ENCODE measurements at places on chromosomes 2 and 18.

DNA sequence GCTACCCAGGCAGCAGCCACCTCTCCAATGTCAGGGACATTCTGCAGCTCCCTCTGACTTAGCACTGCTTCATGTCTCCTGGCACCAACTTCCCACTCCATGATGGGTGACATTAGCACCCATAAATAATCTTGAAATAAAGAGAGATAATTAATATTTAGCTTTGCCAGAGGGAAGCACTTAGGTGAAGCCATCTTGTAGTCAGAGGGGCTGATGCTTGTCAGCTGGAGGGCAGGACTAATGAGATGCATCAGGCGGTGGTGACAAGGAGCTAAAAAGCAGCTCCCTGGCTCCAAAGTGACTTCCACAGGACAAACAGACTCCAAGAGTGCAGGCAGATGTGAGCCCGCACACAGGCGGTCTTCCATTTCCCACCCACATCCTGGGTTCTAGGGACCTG is 153.0 kb upstream of the ID2 start:
- no peak for DNase-seq

DNA sequence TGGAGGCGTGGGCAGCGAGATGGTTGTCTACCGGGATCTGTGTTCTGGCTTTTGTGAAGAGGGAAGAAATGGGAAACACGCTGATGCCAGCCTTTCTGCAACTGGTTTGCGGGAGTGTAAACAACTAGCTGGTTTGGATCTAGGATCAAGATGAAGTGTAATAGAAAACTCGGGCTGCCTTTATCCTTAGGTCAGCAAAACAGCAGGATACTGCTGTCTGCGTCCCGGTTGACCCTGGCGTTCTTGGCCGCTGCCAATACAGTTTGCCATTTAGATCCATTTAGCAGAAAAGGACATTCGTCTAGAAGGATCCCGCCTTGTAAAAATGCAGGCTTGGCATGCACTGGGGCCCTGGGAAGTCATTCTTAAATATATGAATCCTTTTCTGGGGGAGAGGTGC is 42.0 kb downstream of the RAB31 start:
- no peak for DNase-seq

GRCh38 chr2:220182790-220183189 is 555.4 kb downstream of the SLC4A3 start:
- no peak for DNase-seq

DNA sequence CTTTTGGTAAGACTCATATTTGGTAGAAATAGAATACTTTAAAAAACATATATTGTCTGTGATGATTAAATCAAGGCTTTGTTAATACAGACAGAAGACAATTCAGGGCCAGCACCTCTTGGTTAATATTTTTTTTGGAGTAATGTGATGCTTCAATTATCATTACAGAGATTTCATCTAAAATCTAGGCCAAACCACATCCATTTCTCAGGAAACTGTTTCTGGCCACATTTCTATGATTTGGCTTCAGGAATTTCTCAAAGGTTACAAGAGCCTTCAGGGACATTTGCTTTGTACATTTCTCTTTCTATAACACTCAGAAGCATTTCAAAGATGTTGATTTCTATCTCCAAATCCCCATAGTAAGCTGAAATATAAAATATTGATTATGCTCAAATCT is 614.9 kb downstream of the LRP1B start:
- no peak for DNase-seq

DNA sequence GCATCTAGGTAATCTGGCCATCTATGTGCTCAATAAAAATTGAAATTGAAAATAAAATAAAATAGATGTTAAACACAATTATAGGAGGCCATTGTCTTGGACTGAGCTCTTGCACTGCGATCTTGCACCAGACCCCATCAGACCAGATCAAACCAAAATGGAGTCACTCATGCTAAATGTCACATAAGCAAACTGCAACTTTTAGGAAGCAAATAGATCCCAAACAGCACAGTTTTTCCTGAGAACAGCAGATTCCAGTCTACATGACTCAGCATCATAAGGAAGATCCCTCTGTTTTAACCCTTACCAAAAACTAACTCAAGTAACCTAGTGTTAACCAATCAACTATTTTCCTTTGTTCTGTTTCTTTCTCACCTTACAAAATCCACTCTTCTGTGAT is 57.7 kb upstream of the LRP1B start:
- no peak for DNase-seq

DNA sequence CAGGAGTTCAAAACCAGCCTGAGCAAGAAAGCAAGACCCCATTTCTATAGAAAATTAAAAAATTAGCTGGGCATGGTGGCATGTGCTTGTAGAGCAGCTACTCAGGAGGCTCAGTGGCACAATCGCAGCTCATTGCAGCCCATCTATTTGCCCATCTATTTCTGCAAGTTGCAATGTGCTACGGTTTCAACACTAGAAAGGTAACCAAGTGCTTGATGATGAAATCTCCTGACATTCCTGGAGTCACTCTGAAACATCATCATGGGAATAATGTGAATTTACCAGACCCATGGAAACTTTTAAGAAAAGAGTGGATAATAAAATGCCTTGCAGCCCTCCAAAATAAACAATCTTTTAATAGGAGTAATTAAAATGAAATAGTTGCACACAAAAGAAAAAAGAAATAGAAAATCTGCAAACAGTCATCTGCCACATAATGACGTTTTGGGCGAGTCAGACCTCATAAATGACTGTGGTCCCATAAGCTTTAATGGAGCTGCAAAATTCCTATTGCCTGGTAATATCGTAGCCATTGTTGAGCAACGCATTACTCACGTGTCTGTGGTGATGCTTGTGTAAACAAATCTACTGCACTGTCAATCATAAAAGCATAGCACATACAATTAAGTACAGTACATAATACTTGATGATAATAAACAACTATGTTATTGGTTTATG is 46.6 kb upstream of the AMMECR1L start:
- no peak for DNase-seq

- DNase-seq = no peak
These were observed 255.8 kb upstream of the SLC14A2 start for GRCh38 chr18:45359275-45360009.

DNA sequence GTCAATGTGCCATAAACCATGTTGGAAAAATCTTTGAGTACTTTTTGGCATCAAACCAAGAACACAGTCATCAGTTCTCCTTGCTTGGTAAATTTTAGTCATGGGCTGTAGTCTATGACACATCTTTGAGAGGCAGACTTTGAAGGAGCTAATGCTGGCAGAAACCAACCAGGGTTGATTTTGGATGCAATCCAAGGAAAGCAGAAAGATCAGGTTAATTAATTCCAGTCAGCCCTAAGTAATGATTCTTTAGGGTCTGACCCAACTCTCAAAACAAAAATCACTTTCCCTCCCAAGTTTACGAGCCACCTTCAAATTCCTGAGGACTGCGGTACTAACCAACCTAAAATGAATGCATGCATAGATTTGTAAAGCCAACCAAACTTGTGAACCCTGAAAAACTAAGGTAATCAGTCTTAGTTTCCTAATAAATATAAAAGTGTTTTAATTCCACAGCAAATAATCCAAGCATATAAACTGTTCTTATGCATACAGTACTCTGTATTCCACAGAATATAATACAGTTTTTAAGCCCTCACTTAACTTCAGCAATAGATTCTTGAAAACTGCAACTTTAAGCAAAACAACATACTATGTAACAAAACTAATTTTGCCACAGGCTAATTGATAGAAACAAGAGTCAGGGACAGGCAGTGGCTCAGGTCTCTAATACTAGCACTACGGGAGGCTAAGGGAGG is 22.0 kb downstream of the AP1S3 start:
- peak; percentile 57 for DNase-seq

GRCh38 chr18:41809652-41810051 is 145.4 kb upstream of the PIK3C3 start:
- no peak for DNase-seq

DNA sequence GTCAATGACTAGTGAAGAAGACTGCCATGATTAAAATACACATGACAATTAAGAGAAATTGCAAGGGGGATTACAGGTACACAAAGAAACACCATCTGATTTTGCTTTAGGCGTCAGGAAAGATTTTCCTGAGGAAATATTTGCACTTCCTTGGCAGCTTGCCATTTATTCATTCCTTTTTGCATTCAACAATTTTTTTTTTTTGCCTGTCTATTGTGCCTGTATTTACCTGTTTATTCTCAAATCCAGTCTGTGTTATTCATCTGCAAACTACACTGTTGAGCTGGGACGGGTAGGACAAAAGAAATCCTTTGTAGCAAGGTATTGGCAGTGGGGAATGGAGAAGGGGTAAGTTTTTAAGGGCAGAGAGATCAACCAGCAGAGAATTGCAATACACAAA is 31.8 kb downstream of the SMAD2 start:
- DNase-seq = no peak

- no peak for DNase-seq
These were observed 34.2 kb upstream of the EN1 start for GRCh38 chr2:118881490-118882129.

DNA sequence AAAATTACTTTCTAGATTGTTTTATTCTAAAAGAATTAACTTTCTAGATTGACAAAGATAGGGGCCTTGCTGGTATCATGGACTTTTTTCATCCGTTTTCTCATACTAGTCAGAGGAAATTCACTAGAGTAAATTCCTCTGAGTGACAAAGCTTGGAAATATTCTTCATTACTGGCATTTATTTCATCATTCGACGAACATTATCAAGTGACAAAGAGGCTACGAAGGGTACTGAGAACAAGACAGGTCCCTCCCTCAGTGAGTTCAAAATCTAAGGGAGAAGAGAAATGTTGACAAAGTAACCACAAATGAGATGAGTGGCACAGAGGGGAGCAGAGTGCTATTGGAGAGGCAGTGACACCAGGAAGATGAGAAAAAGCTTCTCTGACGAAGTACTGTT is 4.3 kb downstream of the EPG5 start:
- no peak for DNase-seq

DNA sequence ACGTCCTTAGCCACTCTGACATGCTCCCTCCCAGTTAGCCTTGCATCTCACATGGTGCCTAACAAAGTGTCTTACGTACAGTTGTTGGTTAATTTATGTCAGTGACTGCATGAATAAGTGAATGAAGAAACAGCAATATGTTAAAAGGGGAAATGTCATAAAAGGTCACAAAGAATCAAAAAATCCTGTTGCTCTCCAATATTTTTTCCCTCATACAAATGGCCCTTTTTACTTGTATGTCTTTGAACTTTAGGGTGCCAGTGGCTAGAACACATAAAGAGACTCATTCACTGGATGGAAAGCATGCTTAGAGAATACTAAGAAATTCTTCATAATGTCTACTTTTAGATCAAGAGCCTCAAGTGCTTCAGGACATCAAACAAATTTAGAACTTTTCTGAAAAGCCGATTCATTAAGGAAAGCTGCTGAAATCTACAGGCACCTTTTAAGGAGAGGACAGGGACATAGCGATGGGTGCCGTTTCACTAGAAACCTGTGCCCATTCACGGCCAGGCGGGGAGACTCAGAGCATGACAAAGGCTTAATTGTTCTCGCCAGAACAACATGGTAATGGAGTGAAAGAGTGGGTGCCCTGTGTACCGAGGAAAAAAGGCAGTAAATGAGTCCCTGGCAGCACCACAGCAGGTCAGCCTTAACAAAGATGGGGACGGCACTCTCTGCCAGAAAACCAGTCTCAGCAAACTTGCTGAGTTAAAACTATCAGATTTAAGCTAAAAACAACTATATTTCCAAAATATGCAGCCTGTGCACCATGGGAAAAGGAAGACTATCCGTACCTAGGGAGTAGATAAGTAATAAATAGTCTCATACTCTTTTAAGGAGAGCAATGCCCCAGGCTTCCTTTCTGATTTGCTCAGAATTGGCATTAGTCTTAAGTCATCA is 71.6 kb upstream of the SPTBN1 start:
- DNase-seq = no peak

- DNase-seq = no peak
These were observed 110.9 kb upstream of the SP3 start for GRCh38 chr2:174076040-174076439.

DNA sequence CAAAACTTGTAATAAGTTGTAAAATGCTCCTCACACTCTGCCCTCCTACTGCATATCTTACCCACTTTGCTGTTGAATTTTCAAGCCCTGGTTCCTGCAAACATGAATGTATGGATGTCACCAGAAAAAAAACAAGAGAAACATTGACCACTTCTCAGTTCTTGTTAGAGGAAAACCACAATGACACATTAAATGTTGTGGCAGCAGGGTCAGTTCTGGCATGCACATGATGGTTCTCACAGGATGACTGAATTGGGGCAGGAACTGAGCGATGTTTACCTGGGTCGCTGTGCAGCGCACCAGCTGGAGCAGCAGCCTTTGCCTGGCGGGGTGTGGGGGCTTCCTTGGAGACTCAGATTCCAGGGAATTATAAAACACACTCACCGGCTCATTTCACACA is 14.0 kb upstream of the PRKCE start:
- no peak for DNase-seq

DNA sequence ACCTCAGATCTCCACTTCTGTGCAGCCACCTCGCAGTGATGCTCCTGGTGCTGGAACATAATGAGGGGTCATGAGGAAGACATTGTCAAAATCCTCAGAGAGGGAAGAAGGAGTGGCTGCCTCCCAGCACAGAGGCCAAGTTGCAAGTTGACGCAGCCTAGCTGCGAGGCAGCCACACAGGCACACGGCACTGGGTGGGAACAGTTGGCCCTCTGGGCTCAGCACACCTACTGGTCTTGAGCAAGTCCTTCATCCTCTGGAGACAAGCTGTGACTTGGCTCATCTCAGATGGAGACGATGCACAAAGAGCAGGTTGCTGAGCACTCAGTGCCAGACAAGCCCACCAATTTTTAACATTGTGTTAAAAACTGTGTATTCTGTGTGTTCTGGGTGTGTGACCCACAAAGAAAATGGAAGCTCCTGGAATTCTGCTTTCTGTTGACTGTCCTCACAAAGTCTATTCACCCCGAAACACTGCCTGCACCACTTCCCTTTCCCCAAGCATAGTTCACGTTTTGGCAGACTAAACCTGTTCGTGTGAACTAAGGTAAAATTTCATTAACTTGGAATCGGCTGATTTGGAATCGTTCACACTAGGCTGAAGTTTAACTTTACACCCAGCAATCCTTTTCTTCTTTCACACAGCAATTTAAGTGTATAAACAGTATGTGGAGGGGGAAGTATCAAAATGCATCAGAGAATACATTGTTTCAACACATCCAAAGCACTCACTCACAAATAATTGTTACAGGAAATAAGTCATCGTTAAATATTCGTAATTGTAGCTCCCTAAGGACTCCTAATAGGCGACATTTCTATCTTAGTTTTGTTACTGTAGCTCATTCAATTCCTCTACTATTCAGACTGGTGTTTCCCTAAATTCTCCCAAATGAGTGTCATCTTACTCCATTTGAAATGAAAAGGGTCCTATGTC is 266.6 kb upstream of the ID2 start:
- no peak for DNase-seq

DNA sequence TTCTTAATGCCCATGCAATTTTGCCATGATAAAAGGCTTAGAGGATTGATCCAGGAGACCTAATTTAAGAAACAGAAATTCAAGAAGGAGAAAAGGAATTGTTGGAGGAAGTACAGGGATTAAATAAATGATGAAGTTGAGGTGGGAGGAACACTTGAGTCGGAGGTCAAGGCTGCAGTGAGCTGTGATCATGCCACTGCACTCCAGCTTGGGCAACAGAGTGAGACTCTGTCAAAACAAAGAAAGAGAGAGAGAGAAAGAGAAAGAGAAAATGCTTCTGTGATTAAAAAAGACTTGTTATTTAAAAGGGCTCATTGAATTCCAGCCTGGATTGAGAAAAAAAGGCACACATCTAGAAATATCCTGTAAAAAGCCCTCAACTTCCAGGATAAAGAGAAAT is 123.2 kb downstream of the B3GNT2 start:
- no peak for DNase-seq

GRCh38 chr2:62296832-62297623 is 101.1 kb downstream of the B3GNT2 start:
- no peak for DNase-seq
